ENCODE measurements at places on chromosomes 3 and 15.
A peak's percentile ranks its signal among the peaks of the same experiment; 100 is the strongest.

- no peak for DNase-seq
Observed at GRCh38 chr3:100108464-100109079, 5.7 kb downstream of the FILIP1L start.

DNA sequence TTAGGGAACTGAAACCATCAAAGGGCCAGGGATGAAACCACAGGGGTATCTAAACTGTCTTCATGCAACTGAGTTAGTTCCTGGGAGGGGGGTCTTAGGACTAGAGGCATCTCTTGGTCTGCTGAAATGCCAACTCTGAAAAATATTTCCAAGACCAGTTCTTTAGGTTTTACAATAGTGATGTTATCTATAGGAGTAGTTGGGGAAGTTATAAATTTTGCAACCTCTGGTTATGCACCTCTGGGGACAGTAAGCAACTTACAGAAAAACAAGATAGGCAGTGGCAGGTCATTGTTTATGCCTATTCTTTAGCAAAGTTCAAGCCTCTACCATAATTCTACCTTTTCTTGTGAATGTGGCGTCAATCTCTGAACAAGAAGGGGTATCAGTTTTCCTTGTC lies 60.5 kb upstream of the MINAR1 start:
- no peak for DNase-seq

- no peak for DNase-seq
Observed at GRCh38 chr3:112136959-112137693, 4.1 kb upstream of the GCSAM start.

GRCh38 chr15:69758810-69759790 lies 306.5 kb downstream of the RPLP1 start:
- DNase-seq, result no peak

DNA sequence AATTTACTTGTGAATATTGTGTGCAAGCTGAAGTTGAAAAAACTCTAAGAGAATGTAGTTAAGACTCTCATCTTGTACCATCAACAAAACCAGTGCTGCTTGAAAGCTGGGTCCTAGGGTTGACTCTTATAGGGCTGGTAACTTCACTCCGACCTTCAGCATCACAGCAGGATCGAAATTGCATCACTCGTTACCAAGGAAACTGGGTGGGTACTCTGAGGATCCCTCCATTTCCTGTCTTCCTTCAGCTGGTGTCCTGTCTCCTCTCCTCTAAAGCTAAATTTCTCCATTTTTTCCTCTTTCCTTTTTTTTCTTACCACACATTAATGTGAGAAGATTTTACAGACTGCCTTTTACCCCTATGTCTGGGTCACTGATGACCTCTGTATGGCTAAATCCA lies 3.0 kb upstream of the APH1B start:
- no peak for DNase-seq

DNA sequence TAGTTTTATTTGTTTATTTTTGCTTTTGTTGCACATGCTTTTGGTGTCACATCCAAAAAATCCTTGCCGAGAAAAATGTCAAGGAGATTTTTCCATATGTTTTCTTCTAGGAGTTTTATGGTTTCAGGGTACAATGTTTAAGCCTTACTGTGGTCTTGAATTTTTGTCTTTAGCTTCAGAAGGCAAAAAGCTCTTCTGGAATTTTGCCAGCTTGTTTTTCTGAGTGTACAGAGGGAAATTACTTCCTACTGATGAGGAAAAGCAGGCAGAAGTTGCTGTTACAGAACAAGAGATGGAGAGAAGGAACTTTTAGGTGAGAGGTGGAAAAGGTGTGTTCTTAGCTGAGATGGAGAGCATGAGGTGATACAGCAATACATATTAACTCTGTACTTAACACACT lies 59.6 kb downstream of the UBE2E2 start:
- no peak for DNase-seq

GRCh38 chr3:191263850-191264249 lies 64.8 kb downstream of the OSTN start:
- no peak for DNase-seq

- no peak for DNase-seq
Observed at GRCh38 chr3:37542331-37542730, 319.3 kb upstream of the CTDSPL start.

GRCh38 chr3:170802164-170803151 lies 67.5 kb downstream of the RPL22L1 start:
- peak; percentile 40 for DNase-seq

DNA sequence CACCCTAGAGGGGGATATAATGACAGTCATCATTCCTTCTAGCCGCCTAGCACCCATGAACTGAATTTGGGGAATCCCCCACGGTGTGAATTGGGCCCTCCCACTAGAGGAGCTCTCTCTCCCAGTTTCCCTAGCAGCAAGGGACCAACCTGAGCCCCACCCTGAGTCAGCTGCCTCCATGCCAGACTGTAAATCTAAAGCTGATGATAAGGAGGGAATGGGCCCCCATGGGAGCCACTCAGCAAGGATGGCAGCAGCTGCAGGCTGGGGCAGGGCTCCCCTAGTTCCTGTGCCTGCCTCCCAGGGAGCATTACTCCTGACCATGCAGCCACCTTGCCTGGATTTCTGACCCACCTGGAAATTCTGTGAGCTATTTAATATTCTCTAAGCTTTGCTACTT lies 57.0 kb upstream of the PXYLP1 start:
- no peak for DNase-seq

- DNase-seq, result no peak
Observed at GRCh38 chr15:72588096-72588495, 66.4 kb upstream of the GOLGA6B start.

GRCh38 chr15:51751697-51752683 lies 593 bp downstream of the TMOD2 start:
- DNase-seq, result no peak

DNA sequence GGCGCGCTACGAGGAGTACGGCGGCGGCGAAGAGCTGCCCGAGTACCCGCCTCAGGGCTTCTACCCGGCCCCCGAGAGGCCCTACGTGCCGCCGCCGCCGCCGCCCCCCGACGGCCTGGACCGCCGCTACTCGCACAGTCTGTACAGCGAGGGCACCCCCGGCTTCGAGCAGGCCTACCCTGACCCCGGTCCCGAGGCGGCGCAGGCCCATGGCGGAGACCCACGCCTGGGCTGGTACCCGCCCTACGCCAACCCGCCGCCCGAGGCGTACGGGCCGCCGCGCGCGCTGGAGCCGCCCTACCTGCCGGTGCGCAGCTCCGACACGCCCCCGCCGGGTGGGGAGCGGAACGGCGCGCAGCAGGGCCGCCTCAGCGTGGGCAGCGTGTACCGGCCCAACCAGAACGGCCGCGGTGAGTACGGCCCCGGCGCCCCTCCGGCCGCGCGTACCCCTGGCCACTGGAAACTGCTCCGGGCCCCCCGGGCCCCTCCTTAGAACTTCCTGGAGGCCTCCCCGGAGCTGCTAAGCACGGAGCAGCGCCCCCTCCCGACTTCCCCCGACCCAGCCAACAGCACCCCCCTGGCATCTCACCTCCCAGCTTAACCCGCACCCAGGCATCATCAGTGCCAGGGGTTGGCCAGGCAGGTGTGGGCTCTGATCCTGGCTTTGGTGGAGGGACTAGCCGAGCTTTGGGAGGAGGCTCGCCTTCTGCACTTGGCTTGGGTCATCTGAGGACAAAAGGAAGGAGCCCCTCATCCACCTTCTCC lies 1.4 kb downstream of the LOXL1 start:
- no peak for DNase-seq

DNA sequence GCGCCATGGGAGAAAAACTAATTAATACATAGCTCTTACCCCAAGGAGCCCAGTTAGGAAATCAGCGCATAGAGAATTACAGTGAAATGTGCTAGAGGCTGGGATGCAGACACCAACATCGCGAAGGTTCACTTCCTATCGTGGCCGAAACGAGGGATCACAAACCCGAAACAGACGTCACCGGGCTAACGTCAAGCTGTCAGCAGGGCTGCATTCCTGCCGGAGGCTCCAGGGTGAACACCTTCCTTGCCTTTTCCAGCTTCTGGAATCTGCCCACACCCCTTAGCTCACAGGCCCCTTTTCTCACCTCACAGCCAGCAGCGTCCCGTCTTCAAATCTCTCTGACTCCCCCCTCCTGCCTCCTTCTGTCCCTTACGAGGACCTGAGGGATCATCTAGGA lies 13.0 kb downstream of the GP5 start:
- DNase-seq, result no peak

GRCh38 chr15:99467338-99467720 lies 98.5 kb upstream of the MEF2A start:
- DNase-seq, result no peak

- peak; percentile 34 for DNase-seq
Observed at GRCh38 chr3:184874709-184875644, 63.0 kb downstream of the VPS8 start.
